Smooth muscle cell of the pulmonary artery (primary cell): ENCODE measurements at places on chromosomes 5 and 9. TPM values are rescaled to one million over a fixed set of nuclear protein-coding genes. Genes with fewer than 3 reads are reported as not detected.

MOB3B gene
- total RNA-seq: 0.17 and 0.59 TPM in 2 replicates

TXNDC15 gene
- total RNA-seq: 144 and 182 TPM in 2 replicates

LRRC19 gene
- total RNA-seq: not detected in 2 replicates

STKLD1 gene
- total RNA-seq: 0.20 and 0.33 TPM in 2 replicates

MTX3 gene
- total RNA-seq: 14.5 and 17.5 TPM in 2 replicates

AGXT2 gene
- total RNA-seq: not detected in 2 replicates

PCDHA9 gene
- 0.07 and 0.10 TPM in 2 replicates for total RNA-seq

GAS1 gene
- total RNA-seq: 8.1 and 11.6 TPM in 2 replicates

TMEM252 gene
- total RNA-seq: not detected in 2 replicates

AQP7 gene
- 0.13 TPM in 1 of 2 replicates, not detected in the other for total RNA-seq

SPINK4 gene
- 0.91 TPM in 1 of 2 replicates, not detected in the other for total RNA-seq

COMMD10 gene
- total RNA-seq: 20.2 and 21.0 TPM in 2 replicates

TNFAIP8 gene
- total RNA-seq: 35.5 and 36.4 TPM in 2 replicates

CCL27 gene
- total RNA-seq: 0.17 TPM in 1 of 2 replicates, not detected in the other

GDNF gene
- total RNA-seq: 0.13 and 0.69 TPM in 2 replicates

TMEM171 gene
- 1.2 and 1.3 TPM in 2 replicates for total RNA-seq

IFNA2 gene
- total RNA-seq: not detected in 2 replicates

SLC34A1 gene
- not detected in 2 replicates for total RNA-seq

AFAP1L1 gene
- total RNA-seq: 5.5 and 14.9 TPM in 2 replicates

BRINP1 gene
- total RNA-seq: 0.26 and 8.9 TPM in 2 replicates

LCN1 gene
- 0.20 and 0.43 TPM in 2 replicates for total RNA-seq

SLC45A2 gene
- total RNA-seq: 0.17 and 0.20 TPM in 2 replicates

CCDC171 gene
- 2.2 and 2.4 TPM in 2 replicates for total RNA-seq

NOXA1 gene
- total RNA-seq: 0.36 and 0.46 TPM in 2 replicates

PRDM9 gene
- not detected in 2 replicates for total RNA-seq

IPPK gene
- 14.7 and 18.4 TPM in 2 replicates for total RNA-seq

PCA3 gene
- total RNA-seq: 0.07 and 0.13 TPM in 2 replicates

PLCXD3 gene
- 1.7 and 4.0 TPM in 2 replicates for total RNA-seq

ISL1 gene
- 0.03 and 0.20 TPM in 2 replicates for total RNA-seq

SLC23A1 gene
- not detected in 2 replicates for total RNA-seq

GABRA6 gene
- not detected in 2 replicates for total RNA-seq

IL3 gene
- total RNA-seq: not detected in 2 replicates

ADRA1B gene
- 0.26 and 0.43 TPM in 2 replicates for total RNA-seq

GABRA1 gene
- total RNA-seq: 0.17 TPM in 1 of 2 replicates, not detected in the other

PAEP gene
- total RNA-seq: not detected in 2 replicates

FRMD3 gene
- total RNA-seq: 2.6 and 6.9 TPM in 2 replicates
